GM12892 (cell line): ENCODE measurements at places on chromosomes 16 and 17.

- DNase-seq = no peak
Measured at GRCh38 chr17:75983501-75984181, 4.6 kb downstream of the TEN1 start.

DNA sequence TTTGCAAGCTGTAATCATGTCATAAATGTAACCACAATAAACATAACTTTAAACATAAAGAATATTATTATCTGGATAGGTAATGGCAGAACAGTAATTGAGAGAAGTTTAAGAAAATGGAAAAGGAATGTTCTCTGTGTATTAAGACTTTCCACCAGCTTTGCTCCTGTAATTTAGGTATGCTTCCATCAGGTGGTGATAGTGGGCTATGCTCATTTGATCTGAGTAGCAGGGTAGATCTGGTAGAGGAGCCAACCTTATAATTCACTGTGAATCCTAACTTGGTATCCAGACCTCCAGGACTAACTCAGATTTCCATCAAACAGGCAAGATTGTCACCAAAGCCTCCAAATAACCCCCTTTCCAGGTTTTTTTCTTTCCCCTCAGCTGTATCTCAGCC, 137.9 kb upstream of the ZKSCAN2 start:
- no peak for DNase-seq

DNA sequence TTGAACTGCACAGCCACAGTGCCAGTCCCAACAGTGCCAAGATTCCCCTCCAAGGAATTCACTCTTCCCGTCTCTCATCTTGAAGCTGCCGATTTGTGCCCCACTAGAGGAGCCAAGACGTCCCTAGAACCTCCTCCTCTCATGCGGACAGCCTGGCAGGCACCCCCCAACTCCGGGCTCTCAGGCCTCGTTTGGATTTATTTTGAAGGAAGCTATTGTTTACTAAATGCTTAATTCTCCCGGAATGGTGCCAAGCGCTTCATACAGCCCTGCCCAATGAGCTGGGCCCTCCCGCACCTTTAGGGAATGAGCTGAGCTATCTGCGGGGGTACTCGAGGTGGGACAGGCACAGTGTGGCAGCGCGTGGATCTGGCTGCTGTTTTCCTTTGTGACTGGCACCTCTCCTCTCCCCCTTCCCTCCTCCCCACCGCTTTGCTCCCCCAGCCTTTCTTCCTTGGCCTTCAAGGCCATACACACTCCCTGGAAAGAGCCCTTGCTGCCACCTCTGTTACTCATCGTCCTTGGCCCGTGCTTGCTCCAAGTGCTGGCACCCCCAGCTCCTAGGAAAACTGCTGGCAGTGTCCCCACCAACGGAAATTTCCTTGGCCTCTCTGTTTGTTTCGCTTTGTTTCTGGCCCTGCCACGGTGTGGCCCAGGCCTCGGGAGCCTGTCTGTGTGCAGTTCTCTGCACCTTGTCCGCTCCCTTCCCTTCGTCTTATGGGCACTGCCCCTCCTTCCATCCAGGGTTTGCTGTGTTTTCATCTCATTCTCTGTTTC, 49.9 kb upstream of the CDR2 start:
- DNase-seq = no peak

GRCh38 chr16:17321824-17322223, 148.9 kb downstream of the XYLT1 start:
- DNase-seq = no peak

GRCh38 chr17:72717276-72717675, 375.2 kb downstream of the SLC39A11 start:
- no peak for DNase-seq

- DNase-seq = no peak
Measured at GRCh38 chr16:13439766-13440165, 480.2 kb upstream of the ERCC4 start.

- no peak for DNase-seq
Measured at GRCh38 chr16:86585821-86586611, 7.7 kb downstream of the FOXL1 start.

DNA sequence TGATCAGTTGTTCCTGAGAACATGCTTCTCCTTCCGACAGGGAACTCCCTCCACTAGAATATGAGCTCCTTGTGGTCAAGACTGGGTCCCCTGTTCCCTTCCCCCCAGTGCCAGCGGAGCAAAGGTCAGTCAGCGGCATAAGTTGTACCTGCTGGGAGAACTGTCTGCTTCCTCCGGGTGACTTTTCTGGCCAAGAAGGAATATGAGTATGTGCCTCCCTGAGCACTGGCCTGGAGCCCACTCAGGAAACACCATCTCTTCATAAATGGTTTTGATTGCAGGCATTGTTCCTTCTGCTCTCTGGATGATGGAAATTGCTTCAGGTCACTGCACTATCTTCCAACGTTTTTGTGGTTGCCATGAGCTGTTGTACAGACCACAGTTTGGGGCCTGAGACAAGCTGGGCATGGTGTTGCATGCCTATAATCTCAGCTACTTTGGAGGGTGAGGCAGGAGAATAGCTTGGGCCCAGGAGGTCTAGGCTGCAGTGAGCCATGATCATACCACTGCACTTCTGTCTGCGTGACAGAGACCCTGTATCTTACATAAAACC, 2.9 kb upstream of the P4HB start:
- no peak for DNase-seq

- DNase-seq = no peak
Measured at GRCh38 chr16:25716186-25716585, 24.4 kb downstream of the HS3ST4 start.

DNA sequence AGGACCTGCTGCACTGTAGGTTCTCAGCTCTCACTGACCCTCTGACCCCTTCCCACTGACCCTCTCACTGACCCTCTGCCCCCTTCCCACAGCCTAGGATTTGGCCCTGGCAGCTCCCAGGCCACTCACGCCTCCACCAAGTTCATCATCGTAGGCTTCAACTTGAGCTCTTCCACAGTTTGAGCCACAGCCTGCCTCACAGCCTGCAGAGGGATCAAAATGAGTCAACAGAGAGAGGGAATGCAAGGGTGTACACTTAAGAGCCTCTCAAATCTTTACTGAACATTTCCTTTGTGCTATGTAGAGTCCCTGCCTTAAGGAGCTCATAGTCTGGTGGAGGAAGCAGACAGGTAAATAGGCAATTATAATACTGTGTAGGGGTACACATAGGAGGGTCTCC, 12.1 kb downstream of the HEATR9 start:
- DNase-seq = no peak
